Activated naive CD4-positive, alpha-beta T cell treated with anti-CD3 and anti-CD28 coated beads, Interleukin-2, amount 50 U/mL, for 16 hours (primary cell): ENCODE measurements at places on chromosomes 11 and 22.

- no peak for DNase-seq
Measured at GRCh38 chr11:2675540-2675939, 24.3 kb downstream of the KCNQ1OT1 start.

DNA sequence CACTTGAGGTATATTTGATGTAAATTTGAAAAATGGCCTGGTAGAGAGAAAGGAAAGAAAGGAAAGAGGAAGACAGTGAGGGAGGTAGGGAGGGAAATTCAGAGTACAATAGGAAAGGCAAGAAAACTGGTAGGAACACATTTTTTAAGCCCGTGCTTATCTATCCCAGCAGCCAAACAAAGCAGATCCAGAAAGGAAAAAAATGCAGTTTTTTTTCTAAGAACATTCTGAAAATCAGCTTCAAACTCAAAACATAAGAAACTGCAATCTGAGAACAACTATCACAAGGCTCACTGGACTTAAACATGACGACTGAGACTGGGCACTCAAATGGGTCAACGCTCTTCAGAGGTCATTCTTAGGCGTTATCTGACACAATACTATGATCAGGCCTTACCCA is 408.3 kb upstream of the DDI1 start:
- no peak for DNase-seq

DNA sequence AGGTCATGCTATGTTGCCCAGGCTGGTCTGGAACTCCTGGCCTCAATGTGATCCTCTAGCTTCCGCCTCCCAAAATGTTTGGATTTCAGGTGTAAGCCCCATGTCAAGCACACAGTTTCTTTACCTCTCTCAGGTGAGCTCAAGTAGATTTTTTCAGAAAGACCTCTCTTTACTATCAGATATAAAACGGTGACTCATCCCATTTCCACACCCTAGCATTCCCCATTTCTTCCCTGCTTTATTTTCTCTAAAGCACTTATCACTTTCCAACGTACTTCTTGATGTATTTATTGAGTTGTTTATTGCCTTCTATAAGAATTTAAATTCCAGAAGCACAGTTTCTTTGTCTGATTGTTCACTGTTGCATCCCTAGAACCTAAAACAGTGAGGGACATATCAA is 3.7 kb downstream of the TSG101 start:
- DNase-seq = no peak

DNA sequence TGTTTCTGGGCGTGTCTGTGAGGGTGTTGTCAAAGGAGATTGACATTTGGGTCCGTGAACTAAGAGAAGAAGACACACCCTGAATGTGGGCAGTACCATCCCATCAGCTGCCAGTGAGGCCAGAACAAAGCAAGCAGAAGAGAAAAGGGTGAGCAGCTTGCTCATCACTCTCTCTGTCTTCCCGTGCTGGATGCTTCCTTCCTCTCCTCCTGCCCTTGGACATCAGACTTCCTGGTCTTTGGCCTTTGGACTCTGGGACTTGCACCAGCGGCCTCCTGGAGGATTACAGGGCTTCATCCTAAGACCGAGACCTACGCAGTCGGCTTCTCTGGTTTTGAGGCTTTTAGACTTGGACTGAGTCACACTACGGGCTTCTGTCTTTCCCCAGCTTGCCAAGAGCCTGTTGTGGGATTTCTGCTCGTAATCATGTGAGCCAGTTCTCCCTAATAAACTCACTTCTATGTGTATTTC is 18.8 kb downstream of the APOL2 start:
- no peak for DNase-seq

DNA sequence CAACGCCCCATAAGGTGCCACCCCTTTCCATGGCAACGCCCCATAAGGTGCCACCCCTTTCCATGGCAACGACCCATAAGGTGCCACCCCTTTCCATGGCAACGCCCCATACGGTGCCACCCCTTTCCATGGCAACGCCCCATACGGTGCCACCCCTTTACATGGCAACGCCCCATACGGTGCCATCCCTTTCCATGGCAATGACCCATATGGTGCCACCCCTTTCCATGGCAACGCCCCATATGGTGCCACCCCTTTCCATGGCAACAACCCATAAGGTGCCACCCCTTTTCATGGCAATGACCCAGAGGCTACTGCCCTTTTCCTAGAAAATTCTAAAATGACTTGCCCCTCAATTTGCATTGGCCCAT is 72.1 kb downstream of the BRD1 start:
- DNase-seq = no peak
